Suprapubic skin (tissue), 4 donors: ENCODE measurements at places on chromosomes 2 and 18. TPM values are rescaled to one million over a fixed set of nuclear protein-coding genes. Genes with fewer than 3 reads are reported as not detected.

Gene RGPD3
- total RNA-seq: 0.34 TPM

Gene PRKRA
- 58.9 TPM for total RNA-seq

GRCh38 chr2:207432453-207432852, 97.3 kb upstream of the CREB1 start:
- no peak for DNase-seq

Gene C2orf78
- total RNA-seq: not detected

GRCh38 chr2:178589335-178589734, 109.1 kb downstream of the PLEKHA3 start:
- no peak for DNase-seq

DNA sequence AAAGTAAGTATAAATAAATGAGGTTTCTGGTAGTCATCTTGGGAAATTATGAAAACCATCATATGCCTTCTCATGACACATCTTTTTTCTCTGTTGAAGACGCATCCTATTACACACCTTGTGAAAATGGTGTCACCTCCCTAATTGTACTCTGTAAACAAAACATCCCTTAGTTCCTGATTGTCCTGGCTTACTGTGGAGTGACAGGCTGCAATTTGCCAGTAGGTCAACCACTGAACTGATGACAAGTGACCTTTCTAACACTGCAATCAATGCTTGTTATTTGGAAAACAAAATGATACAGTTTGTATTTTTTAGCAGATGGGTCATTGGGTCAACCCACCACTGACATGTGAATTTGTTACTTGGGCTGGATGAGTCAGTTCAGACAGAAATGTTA, 219.5 kb downstream of the PTPRM start:
- DNase-seq: no peak

GRCh38 chr2:133624551-133624950, 56.3 kb upstream of the NCKAP5 start:
- DNase-seq: no peak

DNA sequence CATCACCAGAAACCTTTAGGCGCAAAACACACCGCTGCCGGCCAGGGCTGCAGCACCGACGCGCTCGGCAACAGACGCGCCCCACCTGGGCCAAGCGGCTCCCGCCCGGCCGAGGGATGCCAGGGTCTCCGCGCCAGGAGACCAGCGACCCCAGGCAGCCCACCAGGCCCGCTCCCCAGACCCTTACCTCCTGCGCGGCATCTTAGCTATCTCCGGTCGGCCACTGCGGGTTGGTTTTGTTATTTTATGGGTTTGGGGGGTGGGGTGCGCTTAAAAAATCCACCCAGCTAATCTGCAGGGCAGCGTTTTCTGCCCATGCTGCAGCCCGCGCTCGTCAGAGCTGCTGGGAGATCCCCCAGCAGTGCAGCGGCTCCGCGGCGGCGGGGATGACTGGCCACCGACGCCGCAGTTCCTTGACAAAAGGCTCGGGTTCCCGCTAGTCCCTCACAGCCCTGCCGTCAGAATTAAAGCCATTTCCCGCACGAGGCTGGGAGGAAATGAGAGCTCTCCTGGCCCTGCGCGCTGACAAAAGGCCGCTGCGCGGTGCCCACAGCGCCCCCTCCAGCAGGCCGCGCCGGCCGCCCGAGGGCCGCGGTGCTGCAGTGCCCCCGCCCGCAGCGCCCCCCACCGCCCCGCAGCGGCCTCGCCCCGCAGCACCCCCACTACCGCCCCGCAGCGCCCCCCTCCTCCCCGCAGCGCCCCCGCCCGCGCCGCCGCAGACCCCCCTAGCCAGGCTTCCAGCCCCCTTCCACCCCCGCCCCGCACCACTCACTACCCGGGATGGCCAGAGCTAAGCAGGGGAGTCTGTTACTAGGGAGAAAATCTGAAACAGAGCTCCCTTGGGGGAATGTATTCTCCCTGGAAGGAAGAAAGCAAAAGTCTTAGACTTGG, at the start of gene ADD2:
ADD2 (minus strand) TSS at position 502 of the 891 bp plus-strand sequence. CDS start 61,792 bp downstream, outside the sequence.
- no peak for DNase-seq

- DNase-seq: no peak
Measured at GRCh38 chr18:36041146-36041545, 26.2 kb downstream of the RPRD1A start.

GRCh38 chr2:99571533-99571932, 81.7 kb upstream of the REV1 start:
- no peak for DNase-seq

DNA sequence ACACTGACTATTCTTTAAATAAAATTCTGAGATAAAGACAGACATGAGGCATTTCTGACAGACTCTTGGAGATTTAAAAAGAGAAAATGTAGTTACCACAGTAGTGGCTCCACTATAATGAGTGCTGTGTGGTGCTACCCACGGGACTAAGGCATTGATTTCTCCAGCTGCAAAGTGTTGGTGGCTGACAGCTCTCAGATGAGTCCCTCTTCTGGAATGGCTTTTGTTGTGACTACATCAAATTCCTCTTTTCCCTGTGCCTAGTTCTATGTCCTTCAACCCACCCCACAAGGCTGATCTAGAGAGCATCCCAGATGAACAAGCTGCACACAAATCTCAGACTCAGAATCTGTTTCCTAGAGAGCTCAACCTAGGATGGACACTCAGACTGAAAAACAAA, 884.8 kb upstream of the ZEB2 start:
- DNase-seq: no peak

GRCh38 chr2:226906163-226906693, 70.4 kb downstream of the RHBDD1 start:
- no peak for DNase-seq

DNA sequence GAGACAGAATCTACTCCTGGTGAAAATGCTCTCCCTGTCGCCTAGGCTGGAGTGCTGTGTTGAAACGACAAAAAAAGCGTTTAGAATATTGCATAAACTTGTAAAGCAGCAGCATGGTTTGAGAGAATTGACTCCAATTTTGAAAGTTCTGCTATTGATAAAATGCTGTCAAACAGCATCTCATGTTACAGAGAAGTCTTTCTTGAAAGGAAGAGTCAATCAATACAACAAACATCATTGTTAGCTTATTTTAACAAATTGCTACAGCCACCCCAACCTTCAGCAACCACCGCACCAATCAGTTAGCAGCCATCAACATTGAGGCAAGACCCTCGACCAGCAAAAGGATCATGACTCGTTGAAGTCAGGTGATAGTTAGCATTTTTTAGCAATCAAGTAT, 6.9 kb downstream of the C2orf76 start:
- DNase-seq: no peak

- no peak for DNase-seq
Measured at GRCh38 chr2:101644842-101645383, 52.6 kb upstream of the MAP4K4 start.

- DNase-seq: no peak
Measured at GRCh38 chr2:181393472-181393871, 63.7 kb upstream of the ITGA4 start.

DNA sequence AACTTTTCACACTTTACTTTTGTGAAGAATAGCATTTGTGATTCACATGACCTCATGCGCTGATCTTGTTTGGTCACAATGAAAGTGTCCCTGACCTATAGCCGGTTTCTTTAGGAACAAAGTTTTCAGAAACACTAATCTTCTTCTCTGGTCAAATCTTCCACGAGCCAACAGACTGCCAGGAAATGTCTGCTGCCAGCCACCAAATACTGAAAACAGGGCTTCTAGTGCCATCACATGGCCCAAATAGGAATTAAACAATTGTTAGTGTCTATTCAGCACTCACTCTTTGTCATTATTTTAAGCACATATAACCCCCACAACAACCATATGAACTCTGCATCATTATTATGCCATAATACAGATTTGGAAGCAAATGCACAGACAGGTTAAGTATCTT, 286.5 kb upstream of the SYT4 start:
- DNase-seq: no peak

DNA sequence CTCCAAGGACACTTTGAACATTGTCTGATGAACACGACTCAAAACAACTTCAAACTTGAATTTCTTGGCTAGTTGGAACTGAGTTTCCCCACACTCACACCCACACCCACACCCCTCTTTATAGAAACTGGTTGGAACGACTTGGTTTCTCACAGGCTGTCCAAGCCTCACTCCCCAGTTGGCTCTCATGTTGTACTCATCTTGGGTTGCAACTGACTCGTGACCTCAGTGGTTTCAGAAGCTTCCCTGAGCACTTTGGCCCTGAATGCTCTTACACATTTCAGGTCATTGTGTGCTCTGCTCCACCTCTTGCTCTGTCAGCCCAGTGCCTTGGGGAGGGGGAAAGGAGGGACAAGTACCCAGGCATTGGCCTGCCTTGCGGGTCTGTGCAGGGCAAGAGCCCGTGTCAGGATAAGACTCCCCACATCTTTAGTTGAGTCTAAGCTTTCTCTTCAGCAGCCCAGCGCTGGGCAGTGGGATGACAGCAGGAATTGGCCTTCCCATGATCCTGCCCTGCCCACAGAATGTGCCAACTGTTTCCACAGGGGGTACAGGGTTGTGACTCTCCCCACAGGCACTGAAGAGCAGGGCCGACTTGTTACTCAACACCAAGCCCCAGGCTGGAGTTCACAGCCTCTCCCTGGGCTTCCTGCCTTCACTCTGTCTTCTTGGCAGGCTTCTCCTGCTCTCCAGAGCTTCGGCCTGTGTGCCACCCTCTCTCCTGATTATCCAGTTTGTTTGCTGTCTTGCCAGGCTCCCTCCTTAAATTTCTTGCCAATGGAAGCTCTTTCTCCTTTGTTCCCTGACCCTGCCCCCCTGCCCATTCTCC, 104.6 kb downstream of the RTN4 start:
- peak; percentile 89 for DNase-seq

GRCh38 chr2:11578986-11579774, 45.3 kb downstream of the GREB1 start:
- no peak for DNase-seq

GRCh38 chr2:168650781-168651180, 151.7 kb upstream of the NOSTRIN start:
- no peak for DNase-seq

DNA sequence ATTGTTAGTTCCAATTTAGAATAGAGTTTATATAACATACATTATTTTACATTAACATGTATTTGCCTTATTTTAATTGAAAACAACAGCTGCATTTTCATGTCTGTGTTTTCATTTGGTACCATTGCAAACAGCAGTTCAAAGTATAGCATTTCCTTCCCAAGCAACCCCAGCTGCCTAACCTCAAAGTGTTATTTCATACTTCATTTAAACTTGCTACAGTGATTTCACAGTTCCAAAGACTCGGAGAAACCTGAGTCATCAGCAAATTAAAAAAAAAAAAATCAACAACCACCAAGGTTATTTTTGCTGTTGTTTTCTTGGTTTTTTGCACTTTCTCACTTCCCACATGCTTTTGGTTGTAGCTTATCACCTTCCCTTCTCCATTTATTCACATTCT, 236.5 kb upstream of the SPHKAP start:
- DNase-seq: no peak

GRCh38 chr2:191155608-191156071, 4.8 kb upstream of the STAT4 start:
- no peak for DNase-seq

GRCh38 chr2:189268763-189269162, 89.2 kb upstream of the COL5A2 start:
- DNase-seq: no peak

DNA sequence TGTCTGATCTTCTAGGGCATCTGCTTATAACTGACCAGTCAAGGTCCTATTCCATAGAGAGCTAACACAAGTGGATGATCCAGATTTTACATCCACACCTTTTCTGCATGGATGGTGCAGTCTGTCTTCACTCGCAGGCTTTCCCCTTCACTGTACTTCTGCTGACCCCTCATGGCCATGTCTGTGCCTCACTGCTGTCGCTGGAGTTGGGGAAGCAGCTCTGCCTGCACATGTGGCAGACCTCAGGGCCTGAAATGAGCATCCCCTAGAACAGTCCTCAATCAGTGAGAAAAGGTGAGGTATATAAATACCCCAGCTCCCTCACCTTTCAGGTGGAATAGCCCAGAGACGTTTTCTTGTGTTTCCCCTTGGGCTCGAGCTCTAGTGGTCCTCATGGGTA, 233.8 kb downstream of the ANKRD36B start:
- DNase-seq: no peak

- no peak for DNase-seq
Measured at GRCh38 chr18:62413206-62413605, 88.1 kb downstream of the TNFRSF11A start.

DNA sequence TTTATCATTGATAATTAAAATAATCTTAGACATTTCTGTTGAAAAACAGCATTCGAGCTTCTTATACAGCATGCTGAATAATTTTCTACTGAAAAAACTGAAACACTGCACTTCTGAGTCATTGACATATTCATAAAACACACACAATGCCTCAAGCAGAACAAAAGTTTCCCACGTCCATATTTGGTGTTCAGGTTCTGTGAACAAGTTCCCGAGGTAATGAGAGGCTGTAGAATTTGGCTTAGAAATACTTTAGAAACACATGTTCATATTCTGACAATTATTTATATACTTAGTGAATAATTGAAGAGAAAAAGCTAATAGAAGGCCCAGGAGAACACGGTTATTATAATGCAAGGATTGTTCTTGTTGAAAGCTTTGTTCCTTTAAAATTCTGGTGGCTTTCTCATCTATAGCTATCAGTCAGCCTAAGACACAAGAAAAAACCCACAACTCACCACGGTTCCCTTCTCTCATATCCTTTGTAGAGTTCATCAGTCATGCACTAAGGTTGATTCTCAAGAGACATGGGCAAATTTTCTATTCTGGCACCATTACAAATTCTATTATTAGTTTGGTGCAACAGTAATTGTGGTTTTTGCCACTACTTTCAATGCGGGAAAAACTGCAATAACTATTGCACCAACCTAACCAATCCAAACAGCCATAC, 194.4 kb downstream of the TMX3 start:
- DNase-seq: no peak

GRCh38 chr18:27685807-27686412, 491.0 kb downstream of the CDH2 start:
- no peak for DNase-seq

GRCh38 chr2:240643093-240643810, 18.0 kb downstream of the GPR35 start:
- DNase-seq: no peak

Gene AFF3
- total RNA-seq: 3.1 TPM

Gene ZNF516
- 20.5 TPM for total RNA-seq

DNA sequence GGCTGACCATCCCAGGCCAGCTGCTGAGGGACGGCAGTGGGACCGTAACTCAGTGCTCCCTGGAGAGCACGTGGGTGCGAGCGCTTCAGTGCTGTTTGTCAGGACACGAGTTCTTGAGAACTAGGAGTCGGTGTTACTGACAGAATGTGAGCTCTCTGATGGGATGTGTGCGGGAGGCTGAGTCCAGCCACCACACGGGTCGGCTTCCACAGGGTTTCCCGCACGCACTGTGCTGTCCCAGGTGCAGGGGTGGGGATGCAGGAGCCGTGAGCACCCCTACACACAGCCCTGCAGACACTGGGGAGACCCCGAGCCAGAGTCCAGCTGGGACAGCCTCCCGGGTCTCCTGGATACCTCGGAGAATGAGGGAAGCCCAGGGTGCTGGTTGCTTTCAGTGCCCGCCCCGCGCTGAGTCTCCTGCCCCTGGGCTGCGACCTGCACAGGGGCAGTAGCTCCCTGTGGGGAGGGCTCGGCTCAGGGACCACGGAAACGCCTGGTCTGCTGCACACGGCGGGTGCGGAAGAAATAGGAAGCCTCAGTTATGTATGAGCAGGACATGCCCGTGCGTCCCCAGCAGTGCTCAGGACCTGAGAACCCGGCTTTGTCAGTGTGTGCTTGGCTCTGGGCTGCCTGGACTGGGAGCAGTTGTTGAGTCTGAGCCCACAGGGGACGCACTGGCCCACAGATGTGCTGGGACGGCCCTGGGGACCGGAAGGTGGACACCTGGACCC, 71.2 kb downstream of the KCNG2 start:
- DNase-seq: peak; percentile 38

Gene REEP1
- total RNA-seq: 5.2 TPM
